Naive thymus-derived CD8-positive, alpha-beta T cell (primary cell): ENCODE measurements at places on chromosomes 3 and 15.

GRCh38 chr3:71088019-71088708 is 495.4 kb downstream of the FOXP1 start:
- no peak for DNase-seq

DNA sequence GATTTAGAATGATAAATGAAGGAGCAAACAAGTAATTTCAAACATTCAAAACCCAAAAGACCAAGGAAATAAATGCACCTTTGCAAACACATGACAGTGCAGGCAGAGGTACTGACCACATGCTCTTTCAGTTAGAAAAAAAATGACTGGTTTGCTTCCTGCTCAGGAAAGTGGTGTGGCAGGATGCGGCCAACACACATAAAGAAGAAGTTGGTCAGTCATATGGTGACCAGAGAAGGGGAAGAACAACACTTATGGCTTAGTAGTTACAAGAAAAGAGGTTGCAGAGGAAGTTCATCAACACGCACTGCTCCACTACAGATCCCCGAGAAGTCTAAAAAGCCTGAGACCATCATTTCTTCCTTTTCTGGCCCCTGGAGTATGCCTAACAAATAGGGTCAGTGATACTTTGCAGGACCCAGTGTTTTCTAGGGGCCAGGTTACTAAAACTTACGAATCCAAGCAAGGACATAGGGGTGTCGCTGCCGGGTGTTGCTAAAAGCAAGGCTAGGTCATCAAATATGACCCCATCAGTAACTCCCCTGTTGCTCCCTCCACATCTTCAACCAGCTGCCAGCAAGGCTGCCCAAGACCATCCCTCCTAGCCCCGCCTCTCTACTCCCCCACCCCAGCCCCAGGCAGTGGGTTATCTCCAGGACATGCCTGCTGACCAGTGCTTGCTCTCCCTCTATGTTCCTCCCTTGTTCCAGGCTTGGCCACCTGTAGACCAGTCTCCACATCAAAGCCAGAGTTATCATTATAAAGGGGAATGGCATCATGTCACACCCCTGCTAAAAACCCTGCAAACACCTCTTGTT is 11.2 kb downstream of the ATP8B4 start:
- no peak for DNase-seq

- DNase-seq, result no peak
Measured at GRCh38 chr3:152176998-152177397, 91.7 kb upstream of the MBNL1 start.

- DNase-seq, result no peak
Measured at GRCh38 chr3:10845001-10845761, 29.2 kb downstream of the SLC6A11 start.

GRCh38 chr15:45630917-45631691 is 3.7 kb upstream of the SQOR start:
- DNase-seq, result no peak

DNA sequence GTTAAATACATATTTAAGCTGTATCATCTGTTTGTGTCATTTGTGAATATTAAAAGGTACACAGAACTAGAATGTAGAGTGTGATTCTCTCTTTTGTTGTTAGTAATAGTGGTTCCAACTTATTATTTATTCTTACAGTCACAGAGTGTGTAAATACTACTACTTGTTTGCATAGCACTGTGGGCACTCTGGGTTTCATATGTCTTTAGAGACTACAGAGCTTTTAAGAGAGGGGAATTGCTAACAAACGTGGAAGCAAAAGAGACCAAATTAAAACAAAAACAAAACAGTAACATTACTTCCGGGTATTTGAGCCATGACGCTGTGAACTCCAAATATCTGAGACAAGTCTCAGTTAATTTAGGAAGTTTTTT is 828.0 kb upstream of the DPPA4 start:
- DNase-seq, result no peak

- DNase-seq, result no peak
Measured at GRCh38 chr3:8607234-8608040, 37.2 kb downstream of the SSUH2 start.

GRCh38 chr3:120418866-120419490 is 31.8 kb downstream of the FSTL1 start:
- DNase-seq, result no peak

- DNase-seq, result no peak
Measured at GRCh38 chr3:39751286-39751685, 58.1 kb upstream of the MYRIP start.

GRCh38 chr3:82055792-82056191 is 294.3 kb upstream of the GBE1 start:
- DNase-seq, result no peak

GRCh38 chr3:77412021-77412438 is 372.1 kb downstream of the ROBO2 start:
- DNase-seq, result no peak

GRCh38 chr3:186693843-186694242 is 23.3 kb upstream of the KNG1 start:
- no peak for DNase-seq

DNA sequence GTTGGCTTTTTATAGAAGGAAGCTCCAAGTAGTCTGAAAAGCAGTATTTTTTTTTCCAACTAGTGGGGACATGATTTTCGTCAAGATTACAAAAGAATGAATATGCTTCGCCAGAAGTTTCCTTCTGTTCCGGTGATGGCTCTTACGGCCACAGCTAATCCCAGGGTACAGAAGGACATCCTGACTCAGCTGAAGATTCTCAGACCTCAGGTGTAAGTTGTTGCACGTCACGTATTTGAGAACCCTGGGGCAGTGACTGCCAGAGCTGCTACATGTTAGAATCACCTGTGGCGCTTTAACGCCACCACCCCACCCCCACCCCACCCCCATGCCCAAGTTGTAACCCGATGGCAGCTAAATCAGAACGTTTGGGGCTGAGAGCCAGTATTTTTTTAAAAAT is 52.2 kb downstream of the BLM start:
- no peak for DNase-seq
